CD4-positive, alpha-beta T cell treated with Interleukin-17A for 1 hour (primary cell): ENCODE measurements at places on chromosomes 4 and X.

- DNase-seq = no peak
These were observed 48.0 kb downstream of the TMEM164 start for GRCh38 chrX:110050901-110051300.

DNA sequence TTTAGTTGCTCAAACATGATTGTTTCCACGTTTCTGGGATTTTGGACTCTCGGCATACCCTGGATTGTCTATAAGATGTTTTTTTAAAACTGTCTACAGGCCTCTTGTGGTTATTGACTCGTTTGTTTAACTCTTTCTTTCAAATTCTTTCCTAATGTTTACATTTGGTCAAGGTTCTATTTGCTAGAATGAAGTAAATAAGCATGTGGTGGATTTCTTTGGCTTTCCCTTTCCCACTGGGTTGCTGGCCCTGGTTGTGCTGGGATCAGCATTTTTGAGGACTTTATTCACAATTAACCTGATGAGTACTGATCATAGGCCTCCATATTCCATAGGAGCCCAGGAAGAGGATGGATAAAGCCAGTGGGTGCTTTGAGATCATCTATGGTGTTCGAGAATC lies 11.1 kb upstream of the GPR101 start:
- DNase-seq = no peak

GRCh38 chr4:105243446-105243845 lies 96.8 kb downstream of the TET2 start:
- DNase-seq = no peak

GRCh38 chr4:5785806-5786680 lies 75.0 kb downstream of the EVC start:
- no peak for DNase-seq

- DNase-seq = no peak
These were observed 141.5 kb downstream of the GLRA2 start for GRCh38 chrX:14670819-14671218.

GRCh38 chrX:14675500-14675899 lies 146.2 kb downstream of the GLRA2 start:
- DNase-seq = no peak

GRCh38 chrX:147602176-147602696 lies 309.5 kb upstream of the FMR1 start:
- DNase-seq = no peak

DNA sequence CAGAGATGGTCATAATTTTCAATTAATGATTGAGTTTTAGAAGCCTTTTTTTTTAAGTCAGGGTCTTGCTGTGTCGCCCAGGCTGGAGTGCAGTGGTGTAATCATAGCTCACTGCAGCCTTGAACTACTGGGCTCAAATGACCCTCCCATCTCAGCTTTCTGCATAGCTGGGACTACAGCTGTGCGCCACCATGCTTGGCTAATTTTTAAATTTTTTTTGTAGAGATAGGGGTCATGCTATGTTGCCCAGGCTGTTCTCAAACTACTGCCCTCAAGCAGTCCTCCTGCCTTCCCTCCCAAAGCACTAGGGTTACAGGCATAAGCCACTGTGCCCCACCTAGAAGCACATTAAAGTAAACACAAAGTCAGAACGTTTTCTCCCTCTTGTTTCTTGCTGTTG lies 51.7 kb downstream of the HTT-AS start:
- no peak for DNase-seq
